ENCODE measurements at places on chromosomes 13 and 19.

DNA sequence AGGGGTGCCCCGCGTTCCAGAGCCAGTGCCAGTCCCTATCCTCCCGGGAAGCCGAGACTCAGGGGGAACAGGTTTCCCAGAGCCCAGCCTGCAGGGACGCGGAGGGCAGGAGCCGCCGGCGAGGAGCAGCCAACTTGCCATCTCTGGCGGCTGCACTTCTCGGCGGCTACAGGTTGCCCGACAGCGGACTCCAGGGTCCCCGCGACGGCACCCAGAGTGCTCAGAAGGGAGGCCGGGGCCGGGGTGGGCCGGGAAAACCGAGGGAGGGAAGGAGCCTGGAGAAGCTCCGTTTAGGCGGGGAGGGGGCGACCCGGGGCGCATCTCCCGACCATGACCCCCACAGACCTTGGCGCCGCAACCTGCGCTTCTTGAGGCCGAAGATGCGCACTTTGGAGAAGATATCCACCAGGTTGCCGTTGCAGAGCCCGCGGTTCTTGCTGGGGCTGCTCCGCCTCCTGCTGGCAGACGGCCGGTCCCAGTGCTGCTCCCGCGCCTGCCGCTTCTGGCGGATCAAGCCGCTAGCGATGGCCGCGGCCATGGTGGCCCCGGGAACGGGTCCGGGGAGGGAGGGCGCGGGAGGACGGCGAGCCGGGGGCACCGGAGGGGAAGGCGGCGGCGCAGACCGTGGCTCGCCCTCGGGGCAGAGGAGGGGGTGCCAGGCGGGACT lies 463.8 kb downstream of the ITGBL1 start:
- no peak for DNase-seq

- DNase-seq: no peak
Observed at GRCh38 chr13:89951341-89951740, 1396.1 kb upstream of the MIR17HG start.

- DNase-seq: no peak
Observed at GRCh38 chr13:29459813-29460355, 135.6 kb downstream of the SLC7A1 start.

- DNase-seq: no peak
Observed at GRCh38 chr19:42023121-42023942, 29.3 kb upstream of the ATP1A3 start.

DNA sequence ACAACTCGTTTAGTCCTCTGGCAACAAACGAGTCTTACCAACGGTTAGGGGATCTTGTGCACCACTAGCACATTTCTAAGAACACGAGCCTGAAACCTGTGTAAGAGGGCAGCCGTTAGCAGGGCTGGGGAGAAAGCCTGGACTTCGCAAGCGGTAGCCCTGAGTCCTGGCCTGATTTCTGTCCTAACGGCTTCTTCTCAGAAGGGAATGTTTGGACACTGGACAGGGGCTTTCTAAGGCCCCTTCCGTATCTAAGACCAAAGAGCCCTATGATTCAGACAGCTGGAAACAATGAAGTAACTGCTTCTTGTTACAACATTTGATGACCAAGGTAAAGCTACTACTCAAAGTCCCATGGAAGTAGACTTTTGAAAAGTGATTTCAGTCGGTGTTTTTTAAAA lies 2.2 kb downstream of the ANKRD10 start:
- DNase-seq: no peak
